NCI-H2227 treated with DMSO at 0.1 percent for 48 hours (cell line): ENCODE measurements at places on chromosomes 6 and 20.

DNA sequence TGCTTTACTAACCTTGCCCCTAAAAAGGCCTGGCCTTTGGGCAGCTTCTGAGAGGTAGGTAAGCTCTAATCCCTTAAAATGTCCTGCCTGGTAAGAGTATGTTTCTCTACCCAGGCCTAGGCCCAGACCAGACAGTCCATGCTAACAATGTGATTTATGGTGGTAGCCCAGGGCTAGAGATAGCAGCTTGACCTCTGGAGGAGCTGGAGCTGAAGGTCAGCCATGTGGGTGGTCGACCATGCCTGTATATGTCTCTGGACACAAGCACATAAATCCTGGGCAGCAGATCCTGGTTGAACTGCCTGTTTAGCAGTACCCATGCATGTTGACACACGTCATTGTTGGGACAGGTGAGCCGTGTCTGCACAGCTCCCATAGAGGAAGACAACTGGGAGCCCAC lies 62.1 kb upstream of the PHACTR1 start:
- no peak for DNase-seq

GRCh38 chr20:50704971-50705370 lies 13.6 kb upstream of the RIPOR3 start:
- no peak for DNase-seq

GRCh38 chr6:32405656-32406055 lies 1.3 kb downstream of the BTNL2 start:
- DNase-seq, result no peak

- DNase-seq, result no peak
Observed at GRCh38 chr6:13071550-13072345, 256.6 kb downstream of the TBC1D7 start.

GRCh38 chr6:130485870-130486269 lies 120.1 kb downstream of the TMEM200A start:
- DNase-seq, result no peak

DNA sequence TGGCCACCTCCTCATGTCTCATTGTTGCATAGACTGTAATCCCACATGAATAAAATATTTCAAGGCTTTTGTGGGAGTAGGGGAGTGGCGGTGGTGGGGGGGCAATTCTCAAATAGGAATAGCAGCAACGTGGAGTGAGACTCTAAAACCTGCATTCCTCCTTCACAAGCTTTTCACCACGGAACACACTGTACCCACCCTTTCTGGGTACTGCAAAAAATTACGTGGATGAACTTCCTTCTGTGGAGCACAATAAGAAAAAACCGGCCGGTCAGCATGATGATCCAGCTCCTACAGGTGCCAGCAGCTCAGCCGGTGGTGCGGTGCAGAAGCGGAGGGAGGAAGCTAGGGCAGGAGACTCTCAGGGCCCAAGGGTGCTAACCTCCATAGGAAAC lies 930 bp upstream of the RRAGD start:
- peak; percentile 13 for DNase-seq

DNA sequence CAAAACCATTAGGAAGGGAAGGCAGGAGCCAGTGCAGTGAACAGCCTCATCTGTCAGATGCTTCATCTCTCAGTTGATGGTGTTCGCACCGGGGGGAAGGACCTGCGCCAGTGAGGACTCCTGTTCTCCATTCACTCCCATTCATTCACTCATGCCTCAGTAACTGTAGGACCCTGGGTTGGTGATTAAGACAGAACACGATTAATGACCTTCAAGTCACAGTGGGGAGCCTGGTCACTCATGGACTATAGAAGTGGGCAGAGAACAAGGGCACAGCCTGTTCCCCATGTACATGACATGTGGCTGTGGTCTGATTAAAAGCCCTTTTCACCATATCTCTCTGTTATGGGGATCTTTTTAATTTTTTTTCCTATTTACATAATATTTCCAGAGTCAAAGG lies 113.3 kb downstream of the RPS12 start:
- DNase-seq, result no peak

GRCh38 chr6:52849137-52849536 lies 8.5 kb upstream of the GSTA5 start:
- no peak for DNase-seq

DNA sequence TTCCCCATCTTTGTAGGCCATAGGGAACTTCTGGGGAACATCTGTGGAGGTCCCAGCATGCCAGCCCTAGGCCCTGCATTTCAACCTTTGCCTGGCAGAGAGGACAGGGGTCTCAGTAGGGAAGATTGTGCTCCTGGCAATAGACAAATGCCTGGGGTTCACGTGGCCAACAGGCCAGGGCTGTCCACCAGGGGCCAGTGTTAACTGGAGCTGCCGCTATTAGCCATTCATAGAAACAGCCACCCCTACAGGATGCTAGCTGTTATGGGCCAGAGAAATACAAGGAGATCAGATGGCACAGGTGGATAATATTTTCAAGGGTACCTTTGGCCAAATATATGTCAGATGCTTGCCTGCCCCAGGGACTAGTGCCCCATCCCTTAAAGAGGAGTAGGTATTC lies 932.9 kb downstream of the QKI start:
- no peak for DNase-seq

DNA sequence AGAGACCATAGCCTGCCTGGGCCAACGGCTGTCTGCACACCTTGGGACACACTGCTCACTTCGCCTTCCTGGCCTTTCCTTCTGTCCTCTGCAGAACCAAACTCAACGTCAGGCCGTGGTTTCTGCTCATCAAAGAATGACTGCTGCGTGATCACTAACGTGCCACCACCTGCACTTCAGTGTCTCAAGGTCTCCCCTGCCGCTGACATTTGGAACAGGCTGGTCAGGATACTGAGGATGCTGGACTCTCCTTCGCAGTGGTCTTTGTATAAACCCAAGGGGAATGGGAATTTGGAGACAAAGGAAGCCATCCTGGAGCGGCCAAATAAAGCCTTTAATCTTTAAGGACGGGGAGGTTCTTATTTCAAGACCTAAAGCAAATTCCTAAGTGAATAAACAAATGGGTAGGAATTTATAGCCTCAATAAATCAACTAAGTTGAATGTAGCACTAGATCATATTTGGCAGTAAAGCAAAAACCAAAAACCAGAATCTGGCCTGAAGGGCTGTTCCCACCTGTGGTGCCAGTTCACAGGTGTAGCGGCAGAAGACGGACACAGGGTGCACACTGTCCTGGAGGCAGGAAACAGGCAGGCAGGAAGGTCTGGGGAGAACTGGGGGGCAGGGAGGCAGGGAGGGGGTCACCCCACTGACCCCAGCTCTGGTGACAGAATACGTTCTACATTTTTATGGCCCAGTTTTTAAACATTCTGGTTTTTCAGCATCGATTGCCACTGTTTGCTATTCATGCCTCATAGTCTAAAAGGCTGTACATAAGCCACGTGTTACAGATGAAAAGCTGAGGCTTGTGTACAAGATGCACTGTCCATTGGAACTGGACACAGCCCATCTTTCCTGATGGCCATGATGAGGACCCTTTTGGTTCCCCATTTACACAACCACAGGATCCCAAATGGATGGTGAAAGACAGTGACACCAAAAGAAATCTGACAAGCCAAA lies 36.6 kb downstream of the ABHD12 start:
- no peak for DNase-seq

GRCh38 chr20:47429409-47429808 lies 72.3 kb upstream of the NCOA3 start:
- no peak for DNase-seq

GRCh38 chr6:162899148-162899547 lies 171.4 kb downstream of the PACRG start:
- DNase-seq, result no peak

DNA sequence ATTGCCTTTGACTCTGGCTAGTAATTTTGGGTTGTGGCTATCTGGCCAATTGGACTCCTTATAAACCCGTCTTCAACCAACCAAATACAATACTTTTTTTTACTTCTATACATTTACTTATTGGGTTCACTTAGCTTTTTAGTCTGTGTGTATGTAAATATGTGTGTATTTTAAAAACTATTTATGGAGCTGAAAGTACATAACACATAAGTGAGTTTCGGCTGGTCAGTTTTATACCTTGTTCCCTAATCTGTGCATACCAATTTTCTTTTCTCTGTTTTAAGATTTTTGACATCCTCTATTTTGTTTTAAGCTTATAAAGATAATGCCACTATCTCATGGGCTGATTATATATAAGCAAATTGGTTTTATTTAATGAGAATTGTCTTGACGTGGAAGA lies 129.5 kb downstream of the LRRC1 start:
- DNase-seq, result no peak

GRCh38 chr20:25459916-25460535 lies 52.6 kb downstream of the GINS1 start:
- DNase-seq, result no peak

GRCh38 chr6:106146852-106147351 lies 60.8 kb downstream of the PRDM1 start:
- peak; percentile 67 for DNase-seq

- no peak for DNase-seq
Observed at GRCh38 chr20:2197166-2197565, 95.5 kb downstream of the STK35 start.

- no peak for DNase-seq
Observed at GRCh38 chr6:35757456-35758123, 18.8 kb upstream of the CLPSL2 start.

DNA sequence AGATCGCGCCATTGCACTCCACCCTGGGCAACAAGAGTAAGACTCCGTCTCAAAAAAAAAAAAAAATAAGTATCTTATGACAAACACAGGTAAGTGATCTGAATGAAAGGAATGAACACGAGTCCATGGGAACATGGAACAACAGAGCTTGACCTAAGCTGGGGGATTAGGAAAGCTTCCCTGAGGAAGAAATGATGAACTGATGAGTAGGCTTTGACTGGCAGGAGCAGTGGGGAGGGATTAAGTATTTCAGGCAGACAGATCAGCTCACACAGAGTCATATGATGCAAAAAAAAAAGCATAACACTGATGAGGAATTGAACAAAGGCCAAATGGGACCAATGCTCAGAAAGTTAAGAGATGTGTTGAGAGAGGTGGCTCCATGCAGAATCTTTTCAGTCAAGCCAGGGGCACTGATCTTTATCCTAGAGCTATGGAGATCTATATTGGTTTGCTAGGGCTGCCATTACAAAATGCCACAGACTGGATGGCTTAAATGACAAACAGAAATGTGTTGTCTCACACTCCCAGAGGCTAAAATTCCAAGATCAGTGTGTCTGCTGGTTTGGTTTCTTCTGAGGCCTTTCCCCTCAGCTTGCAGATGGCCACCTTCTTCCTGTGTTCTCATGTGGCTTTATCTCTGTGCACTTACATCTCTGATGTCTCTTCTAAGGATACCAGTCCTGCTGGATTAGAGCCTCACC lies 85.6 kb downstream of the ANKRD6 start:
- no peak for DNase-seq

DNA sequence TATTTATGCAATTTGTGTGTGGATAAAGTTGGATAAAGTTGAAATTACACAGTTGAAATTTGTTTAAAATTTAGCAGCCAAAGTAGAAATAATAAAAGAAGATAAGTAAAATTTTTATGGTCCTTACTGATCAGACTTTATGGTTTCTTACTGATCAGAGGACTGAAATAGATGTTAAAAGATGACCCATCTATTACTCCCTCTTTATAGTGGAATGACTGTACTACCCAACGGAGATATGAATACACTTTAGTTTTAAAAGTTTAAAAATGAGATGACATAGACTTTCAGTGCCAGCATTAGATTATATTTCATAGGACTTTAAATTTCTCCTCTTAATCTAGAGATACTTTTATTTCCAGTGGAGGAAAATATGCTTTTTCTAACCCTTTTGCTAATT lies 98.9 kb upstream of the ADGRF4 start:
- no peak for DNase-seq

DNA sequence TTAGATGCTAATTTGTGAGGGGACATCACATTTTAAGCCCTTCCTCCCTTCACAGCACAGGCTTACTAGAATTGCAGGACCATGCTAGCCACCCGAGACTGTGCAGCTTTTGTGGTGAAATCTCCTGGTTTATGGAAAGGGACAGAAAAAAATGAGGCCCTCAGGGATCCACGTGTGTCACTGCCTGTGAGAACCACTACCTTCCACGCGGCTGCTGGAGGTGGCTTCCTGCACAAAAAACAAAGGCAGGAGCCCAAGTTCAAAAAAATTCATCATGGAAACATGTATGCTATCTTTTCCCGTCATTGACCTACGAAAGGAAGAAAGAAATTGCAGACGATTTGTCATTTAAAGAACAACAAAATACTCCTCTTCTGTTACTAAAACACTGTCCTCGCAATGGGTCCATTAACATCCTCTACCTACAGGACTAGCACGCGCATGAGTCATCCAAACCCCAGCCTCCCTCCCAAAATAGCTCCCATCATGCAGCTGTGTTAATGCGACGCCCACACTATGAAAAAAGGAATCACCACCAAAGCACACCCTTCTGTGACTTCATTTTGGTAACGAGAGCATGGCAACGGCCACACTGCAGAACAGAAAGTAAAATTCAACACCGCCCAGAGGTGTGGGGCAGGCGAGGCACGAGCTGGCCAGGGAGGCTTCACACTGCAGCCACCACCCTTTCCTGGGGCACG lies 45.7 kb downstream of the RAMACL start:
- no peak for DNase-seq

DNA sequence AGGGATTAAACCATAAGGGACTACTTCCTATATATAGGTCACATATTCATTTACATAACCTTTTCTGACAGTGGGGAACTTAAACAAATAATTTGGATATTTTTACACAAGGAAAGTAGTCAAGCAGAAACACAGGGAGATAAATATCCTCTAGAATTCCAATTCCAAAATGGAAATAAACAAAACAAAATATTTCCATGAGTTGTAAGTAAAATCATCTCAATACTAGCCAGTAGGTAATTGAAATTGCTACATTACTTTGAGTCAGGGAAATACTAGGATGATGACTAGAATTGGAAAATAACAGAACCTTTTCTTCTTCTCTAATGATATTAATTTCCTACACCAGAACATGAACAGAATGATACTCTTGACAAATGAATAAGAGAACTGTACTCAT lies 1308.1 kb upstream of the GJE1 start:
- no peak for DNase-seq

DNA sequence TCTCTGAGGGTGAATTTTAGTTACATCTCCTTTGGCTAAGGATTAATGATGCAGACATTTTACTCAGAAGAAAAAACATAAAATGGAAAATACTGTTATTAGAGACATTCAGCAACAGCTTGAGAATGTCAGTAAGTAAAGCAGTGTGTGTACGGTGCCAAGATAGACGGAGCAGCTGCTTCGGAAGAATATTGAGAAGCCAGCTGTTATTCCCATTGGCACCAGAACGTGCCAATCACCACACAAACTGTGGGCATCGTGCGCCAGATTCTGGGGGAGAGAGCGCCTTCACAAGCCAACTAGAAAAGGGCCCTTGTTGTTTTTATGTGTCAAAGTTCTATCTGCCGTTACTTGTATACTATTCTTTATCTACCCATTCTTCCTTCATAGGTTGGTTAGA lies 163.4 kb downstream of the MTFR2 start:
- no peak for DNase-seq
